GM23338 (cell line): ENCODE measurements at places on chromosomes 4 and X. TPM values are rescaled to one million over a fixed set of nuclear protein-coding genes. Genes with fewer than 3 reads are reported as not detected.

GABRB1 gene
- 0.97 and 1.0 TPM in 2 replicates for total RNA-seq

TCEAL5 gene
- 1.8 and 2.0 TPM in 2 replicates for total RNA-seq

NDUFC1 gene
- 31.8 and 44.4 TPM in 2 replicates for total RNA-seq

BLTP1 gene
- 62.5 and 70.3 TPM in 2 replicates for total RNA-seq

LARP1B gene
- 45.4 and 59.2 TPM in 2 replicates for total RNA-seq

TLR6 gene
- 0.14 TPM in 1 of 2 replicates, not detected in the other for total RNA-seq

CT45A10 gene
- not detected in 2 replicates for total RNA-seq

IQCM gene
- total RNA-seq = not detected in 2 replicates

TGIF2LX gene
- total RNA-seq = not detected in 2 replicates

PLP1 gene
- 49.9 and 66.9 TPM in 2 replicates for total RNA-seq

PROM1 gene
- total RNA-seq = 66.6 and 70.3 TPM in 2 replicates

HSFX1 gene
- total RNA-seq = 0.56 TPM in 1 of 2 replicates, not detected in the other

PPP3CA gene
- 26.8 and 27.0 TPM in 2 replicates for total RNA-seq

OPRPN gene
- total RNA-seq = not detected in 2 replicates

SPIN3 gene
- total RNA-seq = 13.0 and 18.2 TPM in 2 replicates

MAGEA2 gene
- 0.50 and 5.5 TPM in 2 replicates for total RNA-seq

SNX12 gene
- 70.8 and 75.3 TPM in 2 replicates for total RNA-seq

RAI2 gene
- 0.83 and 1.4 TPM in 2 replicates for total RNA-seq

GNRHR gene
- not detected in 2 replicates for total RNA-seq

ERVMER34-1 gene
- total RNA-seq = 30.9 and 34.1 TPM in 2 replicates

ABLIM2 gene
- total RNA-seq = 1.0 and 4.3 TPM in 2 replicates

MAGEB3 gene
- not detected in 2 replicates for total RNA-seq

PNCK gene
- 5.4 and 11.9 TPM in 2 replicates for total RNA-seq

REPS2 gene
- 2.6 and 4.4 TPM in 2 replicates for total RNA-seq

S100G gene
- total RNA-seq = not detected in 2 replicates

SPATA18 gene
- total RNA-seq = 2.5 and 4.2 TPM in 2 replicates

ACE2 gene
- total RNA-seq = 0.10 TPM in 1 of 2 replicates, not detected in the other

ARHGAP6 gene
- 0.59 and 0.78 TPM in 2 replicates for total RNA-seq

GABRG1 gene
- total RNA-seq = 0.58 and 1.6 TPM in 2 replicates

PRAF2 gene
- 6.3 and 7.7 TPM in 2 replicates for total RNA-seq

ASB11 gene
- not detected in 2 replicates for total RNA-seq

NDST3 gene
- 0.31 and 0.56 TPM in 2 replicates for total RNA-seq

CYTL1 gene
- total RNA-seq = 8.3 and 12.6 TPM in 2 replicates
